Inflammatory macrophage (primary cell): ENCODE measurements at places on chromosomes 11 and 22.

DNA sequence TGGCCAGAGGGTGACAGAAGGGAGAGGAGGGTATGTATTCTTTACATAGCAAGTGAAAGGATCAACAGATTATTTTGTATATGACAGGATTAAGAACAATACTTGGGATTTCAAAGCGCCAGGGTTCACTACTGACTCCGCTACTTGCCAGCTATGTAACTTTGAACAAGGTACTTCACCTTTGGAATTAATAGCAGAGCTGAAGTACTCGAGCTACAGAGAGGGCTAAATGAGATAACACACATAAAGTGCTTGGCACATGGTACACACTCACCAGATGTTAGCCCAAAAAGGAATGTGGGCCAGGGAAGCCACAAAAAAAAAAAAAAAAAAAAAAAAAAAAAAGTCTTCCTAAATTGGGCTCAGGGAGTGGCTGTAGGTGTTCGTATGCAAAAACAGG is 408.4 kb downstream of the BUD13 start:
- DNase-seq, result no peak

DNA sequence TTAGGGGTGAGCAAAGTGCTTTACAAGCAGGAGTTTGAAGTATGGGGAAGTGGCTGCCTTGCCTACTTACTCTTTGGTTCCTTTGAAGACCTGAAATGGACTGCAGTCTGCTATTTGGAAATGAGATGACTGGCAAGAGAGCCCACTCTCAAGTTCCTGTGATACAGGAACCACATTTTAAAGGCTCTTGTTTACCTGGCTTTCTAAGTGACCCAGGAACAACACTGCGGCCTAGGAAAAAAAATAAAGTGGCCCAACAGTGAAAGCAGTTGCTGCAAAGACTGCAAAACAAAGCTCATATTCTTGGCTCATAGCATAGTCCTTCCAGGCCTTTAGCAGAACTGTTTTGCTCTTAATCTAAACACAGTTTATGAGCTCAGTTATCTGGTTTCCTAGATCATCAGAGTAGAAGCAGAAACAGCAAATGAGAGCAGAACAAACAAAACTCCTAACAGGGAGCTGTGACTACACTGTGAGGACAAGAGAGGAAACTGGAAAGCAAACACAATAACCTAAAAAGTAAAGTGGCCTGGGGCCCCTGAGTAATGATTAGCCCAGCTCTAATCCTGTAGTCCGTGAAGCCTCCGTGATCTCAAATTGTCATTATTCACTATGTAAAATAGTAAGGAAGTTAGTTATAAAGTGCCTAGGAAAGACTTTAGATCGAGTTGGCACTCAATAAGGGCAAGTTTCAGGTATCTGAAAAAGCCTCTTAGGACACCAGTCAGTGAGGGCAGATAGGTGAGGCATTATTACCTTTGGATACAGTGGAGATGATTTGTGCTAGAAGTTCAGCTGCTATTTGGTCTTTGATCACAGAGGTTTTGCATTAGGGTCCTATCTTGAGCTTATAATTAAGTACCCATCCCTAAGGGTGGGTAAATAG is 11.5 kb downstream of the CCDC117 start:
- DNase-seq, result peak; percentile 26

DNA sequence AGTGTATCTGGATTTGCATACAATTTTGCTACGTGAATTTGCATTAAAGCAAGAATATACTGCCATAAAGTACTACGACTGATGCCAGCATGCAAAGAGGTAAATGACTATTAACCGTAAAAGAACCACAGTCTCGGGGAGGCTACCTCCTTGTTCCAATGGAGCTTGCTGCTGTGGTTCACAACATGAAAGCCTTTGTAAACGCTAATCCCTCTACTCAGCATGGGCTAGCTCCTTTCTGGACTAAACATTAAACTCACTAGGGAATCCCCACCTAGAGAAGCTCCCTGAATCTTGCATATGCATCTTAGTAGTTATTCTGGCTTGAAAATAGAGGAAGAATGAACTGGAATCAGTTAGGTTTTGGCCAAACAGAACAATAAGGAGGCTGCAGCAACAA is 60.5 kb upstream of the ARHGAP32 start:
- DNase-seq, result no peak

GRCh38 chr11:44601471-44602370 is 36.3 kb downstream of the CD82 start:
- no peak for DNase-seq

DNA sequence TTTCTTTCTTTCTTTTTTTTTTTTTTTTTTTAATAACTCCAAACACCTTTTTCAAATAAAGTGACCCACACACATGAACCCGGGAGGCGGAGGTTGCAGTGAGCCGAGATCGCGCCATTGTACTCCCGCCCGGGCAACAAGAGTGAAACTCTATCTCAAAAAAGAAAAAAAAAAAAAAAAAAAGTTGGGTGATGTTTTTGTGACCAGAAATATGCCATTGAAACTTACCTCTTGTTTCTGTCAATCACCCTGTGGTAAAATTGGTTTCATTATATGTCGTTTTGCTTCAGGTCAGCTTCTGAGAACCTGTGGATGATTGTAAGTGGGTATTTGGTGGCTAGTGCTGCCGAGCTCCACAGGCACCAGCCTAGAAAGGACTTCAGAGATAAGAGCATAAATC is 238.8 kb downstream of the TBC1D22A start:
- DNase-seq, result no peak

GRCh38 chr11:12087075-12088004 is 23.1 kb upstream of the MICAL2 start:
- peak; percentile 32 for DNase-seq

DNA sequence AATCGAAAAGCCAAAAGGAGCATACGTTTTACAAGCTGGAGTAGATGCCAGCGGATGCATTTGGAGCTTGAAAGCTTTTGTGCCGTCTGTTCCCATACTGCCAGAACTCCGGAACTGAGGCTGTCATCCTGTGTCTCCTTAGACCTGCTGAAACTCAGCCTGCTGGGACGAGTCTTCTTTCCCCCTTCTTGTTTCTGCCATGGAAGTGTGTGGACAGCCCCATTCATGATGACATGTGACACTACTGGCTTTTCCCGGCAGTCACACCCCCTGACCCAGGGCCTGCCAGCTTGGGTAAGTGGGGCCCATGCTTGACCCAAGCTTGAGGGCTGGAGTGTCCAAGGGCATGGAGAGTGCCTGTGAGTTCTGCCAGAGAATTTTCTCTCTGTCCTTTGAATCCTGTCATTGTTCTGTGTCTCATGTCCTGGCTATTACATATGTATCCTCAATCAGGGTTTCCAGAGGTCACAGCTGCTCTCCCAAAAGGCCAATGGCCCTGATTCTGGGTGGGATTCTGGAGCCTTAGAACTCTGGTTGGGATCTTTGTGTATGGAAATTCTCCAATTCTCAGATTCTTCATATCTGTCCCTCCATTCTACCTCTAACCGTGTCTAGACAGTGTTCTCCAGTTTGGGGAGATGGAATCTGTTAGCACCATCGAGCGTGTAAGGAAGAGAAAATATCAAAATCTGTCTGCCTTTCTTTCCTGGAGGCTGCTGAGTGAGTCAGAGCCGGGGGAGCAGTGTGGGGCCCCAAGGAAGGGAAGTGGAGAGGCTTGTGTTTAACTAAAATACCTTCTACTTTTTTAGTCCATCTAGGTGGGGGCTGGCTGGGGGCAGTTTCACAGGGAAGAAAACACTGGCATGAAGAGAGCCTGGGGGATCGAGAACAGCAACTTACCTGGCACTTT is 73.2 kb downstream of the KIAA1671 start:
- peak; percentile 10 for DNase-seq
